Motor neuron (in vitro differentiated cells): ENCODE measurements at places on chromosomes 4 and X. TPM values are rescaled to one million over a fixed set of nuclear protein-coding genes. Genes with fewer than 3 reads are reported as not detected.

Gene USP17L12
- not detected in 2 replicates for total RNA-seq

Gene RNF175
- 16.0 and 16.1 TPM in 2 replicates for total RNA-seq

Gene CD99
- 87.5 and 88.5 TPM in 2 replicates for total RNA-seq

Gene ARAF
- 38.4 and 44.9 TPM in 2 replicates for total RNA-seq

Gene ABCG2
- total RNA-seq, result 0.33 and 0.39 TPM in 2 replicates

Gene NPFFR2
- total RNA-seq, result 1.3 TPM in 1 of 2 replicates, not detected in the other

Gene TMEM271
- 0.35 TPM in 1 of 2 replicates, not detected in the other for total RNA-seq

Gene HPGDS
- total RNA-seq, result 0.67 TPM in 1 of 2 replicates, not detected in the other

Gene NDST4
- 2.9 and 3.3 TPM in 2 replicates for total RNA-seq
